ENCODE measurements at places on chromosomes 7 and 10.

GRCh38 chr7:140646931-140647647 lies 6.5 kb upstream of the DENND2A start:
- peak; percentile 50 for DNase-seq

- DNase-seq: no peak
Measured at GRCh38 chr7:51261117-51261835, 55.3 kb downstream of the COBL start.

DNA sequence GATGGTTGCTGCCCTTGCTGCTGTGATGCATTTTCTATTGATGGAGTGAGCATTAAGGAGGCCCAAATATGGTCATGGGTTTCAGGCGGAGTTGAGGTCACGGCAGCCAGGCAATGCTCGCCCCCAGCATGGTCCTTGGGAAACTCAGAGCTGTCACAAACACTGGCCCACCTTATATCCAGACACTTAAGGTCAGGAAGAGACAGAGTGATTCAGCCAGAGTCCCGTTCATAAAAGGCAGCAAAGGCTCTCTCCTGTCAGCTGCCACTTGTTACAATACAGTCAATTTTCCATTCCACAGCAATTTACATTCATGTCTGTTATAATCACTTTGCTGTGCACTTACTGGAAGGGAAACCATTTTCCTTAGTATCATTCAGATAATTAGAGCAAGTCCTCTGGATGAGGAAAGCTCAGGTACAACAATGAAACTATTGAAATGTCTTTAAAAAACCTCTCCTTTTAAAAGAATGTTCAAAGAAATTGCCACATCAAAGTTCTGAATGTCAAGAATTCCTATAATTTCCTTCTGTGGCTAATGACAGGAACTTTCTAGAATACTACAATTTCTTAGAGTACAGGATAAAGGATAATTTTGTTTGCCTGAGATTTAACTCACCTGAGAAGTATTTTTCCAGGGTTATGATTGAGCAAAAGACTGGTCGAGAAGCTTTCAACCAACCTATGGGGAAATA lies 14.8 kb upstream of the ANKRD1 start:
- DNase-seq: no peak

DNA sequence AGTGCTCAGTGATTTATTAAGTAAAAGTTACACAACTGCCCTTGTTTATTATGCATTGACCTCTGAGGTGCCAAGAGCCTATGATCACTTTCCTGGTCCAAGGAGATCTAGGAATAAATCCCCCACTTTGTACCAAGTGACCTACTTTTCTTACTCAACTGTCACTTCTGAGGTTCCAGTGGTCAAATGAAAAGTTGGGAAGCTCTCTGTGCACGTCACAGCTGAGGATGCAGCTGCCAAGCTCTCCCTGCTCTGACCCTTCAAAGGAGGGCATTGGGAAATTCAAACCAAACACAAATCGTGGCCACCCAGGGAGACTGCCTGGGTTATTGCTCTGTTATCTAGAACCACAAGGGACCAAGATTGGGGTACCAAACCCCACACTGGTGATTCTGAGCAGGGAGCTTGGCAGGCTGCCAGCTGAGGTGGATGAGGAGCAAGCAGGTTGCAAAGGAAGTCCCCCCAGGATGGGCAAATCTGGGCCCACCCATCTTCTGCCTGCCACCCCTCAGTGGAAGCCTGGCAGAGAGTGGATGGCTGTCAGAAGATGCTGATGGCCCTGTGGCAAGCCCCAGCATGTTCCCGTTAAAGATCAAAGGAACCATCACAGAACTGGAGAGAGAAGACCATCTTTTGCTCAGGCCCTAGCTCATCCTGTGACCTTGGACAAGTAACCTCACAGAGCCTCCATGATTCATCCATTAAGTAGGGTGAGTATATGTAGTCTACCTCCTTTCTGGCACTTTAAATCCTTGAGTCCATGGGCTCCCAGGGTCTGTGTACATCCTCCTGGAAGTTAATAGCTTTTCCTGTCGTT lies 106.8 kb downstream of the PPP1R3C start:
- no peak for DNase-seq

- no peak for DNase-seq
Measured at GRCh38 chr7:43140186-43140585, 27.7 kb downstream of the HECW1 start.

Data from right hindlimb (tissue), 1 donor.